ENCODE measurements at places on chromosomes 2 and 18.

DNA sequence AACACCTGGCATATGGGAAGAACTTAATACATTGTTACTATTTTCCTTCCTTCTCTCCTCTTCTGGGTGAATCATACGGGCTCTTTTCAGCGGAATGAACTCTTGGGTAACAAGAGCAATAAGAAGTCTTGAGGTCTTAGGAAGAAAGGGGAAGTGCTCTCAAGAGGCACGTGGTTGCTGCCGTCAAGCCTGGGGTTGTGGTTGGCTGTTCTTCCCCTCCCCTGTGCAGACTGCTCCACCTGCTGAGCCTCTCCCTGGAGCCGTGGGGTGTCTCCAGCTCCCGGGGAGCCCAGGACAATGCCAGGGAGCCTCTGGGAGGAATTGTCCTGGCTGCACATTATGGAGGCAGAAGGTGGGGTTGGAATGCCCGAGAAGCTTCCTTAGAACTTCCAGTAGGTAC, 19.4 kb downstream of the TOGARAM2 start:
- DNase-seq: no peak

- no peak for DNase-seq
Observed at GRCh38 chr2:127721311-127721977, 20.1 kb downstream of the SFT2D3 start.

GRCh38 chr18:75107931-75108276, 101.0 kb downstream of the PTGR3 start:
- DNase-seq: no peak

- DNase-seq: no peak
Observed at GRCh38 chr18:70998490-70998889, 709.6 kb downstream of the SOCS6 start.

GRCh38 chr2:60979231-60979630, 38.3 kb upstream of the PEX13 start:
- DNase-seq: no peak

DNA sequence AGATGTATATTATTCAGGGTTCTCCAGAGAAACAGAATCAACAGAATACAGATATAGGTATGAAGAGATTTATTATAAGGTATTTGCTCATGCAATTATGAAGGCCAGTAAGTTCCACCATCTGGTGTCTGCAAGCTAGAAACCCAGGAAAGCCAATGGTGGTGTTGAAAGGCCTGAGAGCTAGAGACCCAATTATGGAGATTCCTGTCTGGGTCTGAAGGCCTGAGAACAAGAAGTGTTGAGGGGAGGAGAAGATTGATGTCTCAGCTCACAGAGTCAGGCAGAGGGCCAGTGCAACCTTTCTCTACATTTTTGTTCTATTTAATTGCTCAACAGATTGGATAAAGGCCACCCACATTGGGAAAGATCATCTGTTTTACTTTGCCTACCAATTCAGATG, 524.2 kb upstream of the CRIM1 start:
- DNase-seq: no peak
